Stimulated activated CD8-positive, alpha-beta memory T cell treated with anti-CD3 and anti-CD28 coated beads, Interleukin-4, amount 100 ng/mL, for 1 hour (primary cell): ENCODE measurements at places on chromosomes 3 and 15.

GRCh38 chr3:187024536-187025226, 94.4 kb downstream of the ST6GAL1 start:
- no peak for DNase-seq

- no peak for DNase-seq
Measured at GRCh38 chr3:18830087-18830486, 318.2 kb upstream of the KCNH8 start.

DNA sequence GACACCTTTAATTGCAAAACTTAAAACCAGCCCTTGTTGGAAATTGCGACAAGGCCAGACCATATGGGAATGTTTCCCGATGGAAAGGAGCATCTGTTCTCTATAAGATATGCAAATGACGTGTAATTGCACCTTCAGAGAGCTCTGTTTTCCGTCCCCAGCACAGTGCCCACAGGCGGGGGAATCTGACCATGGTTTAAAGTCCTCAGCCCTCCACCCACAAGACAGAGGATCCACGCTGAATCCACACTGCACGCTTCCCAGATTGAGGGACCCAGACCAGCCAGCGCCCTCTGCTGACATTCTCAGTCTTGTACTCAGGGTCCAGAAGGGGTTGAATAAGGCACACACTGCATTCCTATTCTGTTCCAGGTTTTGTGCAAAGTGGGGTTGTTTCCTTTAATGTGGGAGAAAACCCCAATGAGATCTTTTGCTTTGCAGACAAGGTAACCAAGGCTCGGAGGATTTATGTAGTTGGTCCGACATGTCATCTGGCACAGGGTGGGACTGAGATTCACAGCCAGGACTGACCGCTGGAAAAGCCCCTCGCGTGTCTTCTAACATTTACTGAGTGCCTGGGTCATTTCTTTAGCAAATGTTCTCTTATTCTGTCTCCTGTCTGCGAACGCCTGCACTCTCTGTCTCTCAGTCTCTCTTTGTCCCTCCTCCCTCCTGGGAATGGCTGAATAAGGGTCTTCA, 36.8 kb upstream of the KLHL25 start:
- DNase-seq: no peak

DNA sequence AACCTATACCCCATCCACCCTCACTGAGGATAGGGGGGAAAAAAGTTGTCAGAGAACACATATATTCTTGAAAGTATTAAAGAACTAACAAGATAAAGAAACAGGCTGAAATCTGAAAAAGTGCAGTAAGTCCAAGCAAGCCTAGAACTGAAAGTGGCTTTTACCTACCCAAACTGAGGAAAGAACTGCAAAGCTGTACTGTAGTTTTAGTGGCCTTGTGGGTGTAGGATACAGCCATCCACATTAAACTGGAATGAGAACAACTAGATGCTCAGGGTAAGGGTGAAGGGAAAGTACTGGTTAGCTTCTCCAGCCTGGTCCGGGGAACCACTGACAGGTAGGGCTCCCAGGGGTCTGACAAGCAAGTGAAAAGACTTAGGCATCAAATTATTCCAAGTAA, 10.1 kb downstream of the UBP1 start:
- no peak for DNase-seq

GRCh38 chr3:113606539-113607218, 74.3 kb downstream of the SIDT1 start:
- DNase-seq: no peak

- DNase-seq: no peak
Measured at GRCh38 chr3:87828046-87828445, 230.8 kb downstream of the CGGBP1 start.

DNA sequence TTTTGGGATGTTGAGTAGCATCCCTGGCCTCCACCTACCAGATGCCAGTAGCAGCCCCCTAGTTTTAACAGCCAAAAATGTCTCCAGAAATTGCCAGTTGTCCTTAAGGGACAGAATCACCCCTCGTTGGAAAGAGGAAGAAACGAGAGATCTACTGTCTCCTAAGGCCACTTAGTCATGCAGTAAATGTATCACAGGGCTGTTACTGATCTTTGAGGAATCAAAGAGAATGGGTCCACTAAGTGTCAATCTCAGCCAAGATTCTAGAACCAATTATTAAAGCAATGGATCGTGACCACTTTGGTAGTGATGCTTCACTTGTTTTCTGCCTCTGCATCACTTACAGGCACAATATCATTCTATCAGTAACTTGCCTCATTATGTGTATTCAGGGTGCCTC, 26.4 kb downstream of the POLG start:
- DNase-seq: no peak

- no peak for DNase-seq
Measured at GRCh38 chr15:36370731-36371112, 208.7 kb upstream of the CDIN1 start.

DNA sequence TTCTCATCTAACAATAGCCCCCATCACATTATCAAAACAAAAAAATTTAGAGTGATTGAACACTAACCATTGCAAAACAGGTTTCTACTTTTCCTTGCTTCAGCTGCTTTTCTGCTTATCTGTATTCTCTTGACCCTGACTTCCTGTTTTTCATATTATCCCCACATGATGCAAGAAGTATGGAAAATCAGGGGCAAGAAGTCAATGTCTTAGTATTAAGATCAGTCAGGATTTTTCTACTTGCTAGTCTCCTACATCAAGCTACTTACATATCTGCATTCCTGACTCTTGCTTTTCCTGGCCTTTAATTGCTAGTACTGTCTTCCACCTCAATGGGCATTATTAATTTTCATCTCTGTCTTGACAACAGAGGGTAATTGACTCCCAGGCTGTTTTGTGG, 300.2 kb downstream of the OTOL1 start:
- no peak for DNase-seq

- DNase-seq: no peak
Measured at GRCh38 chr3:63384382-63384781, 106.3 kb downstream of the SYNPR start.

- DNase-seq: no peak
Measured at GRCh38 chr3:60528651-60529050, 722.6 kb downstream of the FHIT start.

DNA sequence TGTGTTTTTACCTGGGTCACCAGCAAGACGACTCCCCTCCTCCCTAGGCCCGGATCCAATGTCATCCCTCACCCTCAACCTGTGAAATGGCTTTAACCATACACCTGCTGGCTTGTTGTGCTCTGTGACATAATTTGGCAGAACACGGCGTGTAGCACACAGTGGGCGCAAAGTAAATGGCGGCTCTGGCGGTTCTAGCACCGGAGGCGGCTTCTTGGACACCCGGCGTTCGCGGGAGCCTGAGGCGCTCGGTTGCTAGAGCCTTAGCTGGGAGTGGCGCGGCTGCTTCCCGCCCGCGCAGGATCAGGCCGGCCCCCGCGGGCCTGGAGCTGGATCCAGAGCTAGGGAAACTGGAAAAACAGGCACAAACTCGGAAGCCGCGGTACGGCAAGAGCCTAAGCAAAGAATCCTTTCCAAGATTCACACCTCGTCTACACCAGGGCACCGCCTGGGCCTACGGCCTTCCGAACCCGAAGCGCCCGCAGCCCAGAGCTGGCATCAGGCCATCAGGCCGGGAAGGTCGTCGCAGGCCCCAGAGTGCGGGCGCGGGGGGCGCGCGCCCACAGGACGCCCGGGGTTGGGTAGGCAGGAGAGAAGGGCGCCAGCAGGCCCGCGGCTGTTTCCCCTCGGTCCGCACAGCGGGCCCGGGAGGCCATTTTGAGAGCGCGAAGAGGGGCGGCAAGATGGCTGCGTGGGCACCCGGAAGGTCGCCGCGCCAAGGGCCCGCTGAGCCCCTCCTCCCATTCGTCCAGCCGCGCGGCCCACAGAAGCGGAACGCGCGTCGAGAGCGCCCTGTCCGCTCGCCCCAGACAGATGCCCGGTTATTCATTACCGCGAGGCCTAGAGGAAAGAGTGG, 43.9 kb upstream of the POLG start:
- no peak for DNase-seq

DNA sequence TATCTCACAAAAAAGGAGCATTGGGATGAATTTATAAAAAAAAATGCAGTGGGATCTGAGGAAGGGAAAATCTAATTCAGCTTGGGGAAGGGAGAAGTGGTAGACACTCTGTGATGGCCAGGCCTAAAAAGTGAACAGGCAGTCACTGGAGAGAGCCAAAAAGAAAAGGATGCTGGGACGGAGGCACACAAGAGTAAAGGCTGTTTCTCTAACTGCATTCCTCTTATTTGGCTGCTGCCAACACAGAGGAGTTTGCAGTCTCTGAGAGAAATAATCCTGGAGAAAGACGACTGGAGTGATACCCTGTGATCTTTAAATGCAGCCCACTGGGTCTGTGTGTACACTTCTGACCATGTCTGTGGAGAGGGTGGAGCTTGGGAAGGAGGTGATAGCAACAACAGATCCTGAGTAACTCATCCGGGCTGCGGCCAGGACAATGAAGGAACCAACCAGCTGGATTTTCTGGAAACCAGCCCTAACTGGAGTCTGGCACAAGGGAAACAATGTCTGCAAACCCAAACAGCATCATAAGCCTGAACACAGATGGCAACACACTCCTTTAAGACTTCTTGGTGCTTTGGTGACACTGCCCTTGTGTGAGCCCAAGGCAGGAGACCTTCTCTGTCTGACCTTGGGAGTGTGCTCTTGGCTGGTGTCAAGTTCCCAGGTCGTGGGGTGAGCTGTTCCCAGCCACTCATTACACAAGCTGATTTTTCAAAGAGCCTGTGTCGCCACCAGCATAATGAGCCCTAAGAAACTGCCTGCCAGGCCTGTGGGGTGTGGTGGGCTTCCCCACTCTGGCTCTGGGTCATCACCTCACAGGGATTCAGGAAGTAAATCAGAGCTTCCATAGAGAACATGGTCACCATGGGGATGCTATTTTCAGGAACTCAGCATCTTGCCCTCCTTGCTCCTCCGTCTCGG, 8.0 kb downstream of the FYCO1 start:
- no peak for DNase-seq

- no peak for DNase-seq
Measured at GRCh38 chr3:67357610-67358458, 296.6 kb downstream of the SUCLG2 start.

- DNase-seq: no peak
Measured at GRCh38 chr3:135966271-135966961, 888 bp downstream of the PPP2R3A start.

DNA sequence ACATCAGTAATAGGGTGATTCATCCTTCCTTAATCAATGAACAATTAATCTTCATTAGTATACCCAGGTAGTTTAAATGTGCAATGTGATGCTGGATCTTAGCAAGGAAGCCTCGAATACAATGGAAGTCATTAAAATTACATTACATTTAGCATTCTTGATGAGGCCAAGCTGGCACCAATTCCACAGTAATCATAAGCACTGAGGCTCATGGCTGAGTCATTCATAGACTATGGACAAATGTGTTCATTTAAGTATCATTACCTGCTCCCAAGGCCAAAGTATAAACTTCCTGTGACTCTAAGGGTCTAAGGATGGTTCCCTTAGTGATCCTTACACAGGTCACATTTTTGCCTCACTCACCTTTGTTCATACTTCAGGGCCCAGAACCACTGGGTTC, 266.4 kb upstream of the CDIN1 start:
- DNase-seq: no peak

GRCh38 chr3:133237380-133237779, 162.5 kb upstream of the BFSP2 start:
- no peak for DNase-seq

DNA sequence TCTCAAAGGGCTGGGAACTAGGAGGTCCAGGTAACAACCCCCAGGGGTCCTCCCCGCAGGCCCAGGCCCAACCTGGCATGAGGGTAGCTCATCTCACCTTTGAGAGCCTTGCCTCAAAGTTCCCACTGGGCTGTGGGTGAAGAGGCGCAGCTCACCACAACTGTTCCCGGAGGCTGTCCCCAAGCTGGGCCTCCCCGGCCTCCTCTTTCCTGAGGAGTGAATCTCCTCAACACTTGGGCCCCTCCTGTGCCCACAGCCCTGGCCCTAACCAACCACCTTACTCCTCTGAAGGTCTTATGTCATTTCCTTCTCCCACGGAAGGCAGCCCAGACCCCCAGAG, 27.5 kb upstream of the CORO2B start:
- DNase-seq: no peak

DNA sequence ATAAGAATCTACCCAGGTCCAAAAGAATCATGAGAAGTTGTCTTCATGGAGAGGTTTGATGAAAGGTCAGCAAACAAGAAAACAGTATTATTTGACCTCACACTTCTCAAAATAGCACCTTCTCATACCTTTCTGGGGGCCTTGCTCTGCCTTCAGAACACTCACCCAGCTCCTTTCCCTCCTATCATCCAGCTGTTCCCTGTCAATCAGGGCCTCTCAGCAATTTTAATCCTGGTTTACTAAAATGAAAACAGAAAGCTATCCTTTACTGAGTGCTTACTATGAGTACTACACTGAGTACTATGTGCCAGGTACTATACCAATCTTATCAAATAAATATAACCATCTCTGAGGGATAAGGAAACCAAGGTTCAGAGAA, 138.6 kb downstream of the GAP43 start:
- no peak for DNase-seq

DNA sequence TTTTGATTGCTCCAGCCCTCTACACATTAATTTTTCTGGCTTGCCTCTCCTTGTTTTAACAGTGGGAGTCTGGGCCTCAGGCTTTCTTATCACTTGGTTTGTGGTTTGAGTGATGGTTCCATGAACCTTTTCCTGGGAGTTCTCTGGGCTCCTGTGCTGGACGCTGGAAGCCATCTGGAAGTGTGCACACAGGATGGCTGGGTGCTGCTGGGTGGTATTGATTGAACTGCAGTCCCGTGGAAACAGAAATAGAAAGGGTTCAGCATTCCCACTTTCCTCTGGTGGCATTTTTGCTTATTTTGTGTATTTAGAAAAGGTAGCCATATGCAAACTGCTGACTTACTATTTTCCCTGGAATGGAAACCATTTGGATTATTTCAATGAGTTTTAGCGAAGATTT, 25.6 kb downstream of the MITF start:
- no peak for DNase-seq

DNA sequence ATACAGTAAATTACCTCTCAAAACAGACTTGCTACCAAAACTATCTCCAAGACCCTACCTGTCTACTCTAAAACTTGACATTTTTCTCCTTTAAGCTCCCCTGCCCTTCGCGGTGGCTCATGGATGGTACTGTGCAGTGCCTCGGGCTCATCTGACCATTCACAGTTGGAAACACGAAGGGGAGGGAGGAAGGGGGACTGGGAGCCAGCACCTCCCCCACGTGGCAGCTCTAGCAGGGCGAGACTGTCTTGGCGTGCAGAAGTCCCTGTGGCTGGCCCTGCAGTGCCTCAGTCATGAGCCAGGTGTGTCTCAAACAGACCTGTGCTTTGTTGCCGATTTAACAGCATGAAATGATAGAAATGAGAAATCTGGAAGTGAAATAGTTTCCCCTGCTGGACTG, 372.0 kb downstream of the GABRG3 start:
- DNase-seq: no peak

DNA sequence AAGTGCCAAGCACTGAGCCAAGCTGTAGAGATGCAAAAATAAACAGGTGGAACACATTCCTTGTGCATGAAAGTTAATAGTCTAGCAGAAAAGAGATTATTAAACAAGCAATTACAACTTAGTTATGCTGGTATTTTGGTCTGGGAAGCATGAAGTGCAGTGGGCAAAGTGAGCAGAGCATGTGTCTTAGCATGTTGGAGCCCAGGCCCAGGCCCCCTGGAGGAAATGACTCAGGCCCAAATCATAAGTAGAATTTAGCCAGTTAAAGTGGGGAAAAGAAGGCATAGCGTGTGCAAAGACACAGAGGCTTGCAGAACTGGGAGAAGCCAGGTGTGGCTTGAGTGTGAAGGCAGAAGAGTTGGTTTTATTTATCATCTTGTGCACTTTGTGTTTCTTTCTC, 163.8 kb upstream of the ATP11B start:
- DNase-seq: no peak

- no peak for DNase-seq
Measured at GRCh38 chr3:119726909-119727308, 24.1 kb downstream of the CFAP91 start.

- no peak for DNase-seq
Measured at GRCh38 chr3:22729981-22730380, 473.1 kb upstream of the UBE2E2 start.
